ENCODE measurements at places on chromosomes 16 and 17.
A peak's percentile ranks its signal among the peaks of the same experiment; 100 is the strongest.

DNA sequence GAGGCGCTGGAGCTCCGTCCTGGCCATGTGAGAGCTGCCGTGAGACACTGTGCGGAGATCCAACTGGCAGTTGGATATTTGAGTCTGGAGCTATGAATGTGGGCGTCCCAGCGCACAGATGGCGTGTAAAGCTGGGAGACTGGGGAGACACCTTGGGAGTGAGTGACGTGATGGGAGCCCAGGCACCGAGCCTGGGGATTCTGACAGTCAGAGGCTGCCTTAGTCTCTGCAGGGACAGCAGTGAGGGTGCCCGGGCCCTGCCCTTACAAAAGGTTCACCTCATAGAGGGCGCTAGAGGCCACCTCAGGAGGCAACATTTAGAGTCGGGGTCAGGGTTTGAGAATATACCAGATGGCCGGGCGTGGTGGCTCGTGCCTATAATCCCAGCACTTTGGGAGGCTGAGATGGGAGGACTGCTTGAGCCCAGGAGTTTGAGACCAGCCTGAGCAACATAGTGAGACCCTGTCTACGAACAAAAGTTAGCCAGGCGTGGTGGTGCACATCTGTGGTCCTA lies 194.1 kb upstream of the GSE1 start:
- no peak for DNase-seq

DNA sequence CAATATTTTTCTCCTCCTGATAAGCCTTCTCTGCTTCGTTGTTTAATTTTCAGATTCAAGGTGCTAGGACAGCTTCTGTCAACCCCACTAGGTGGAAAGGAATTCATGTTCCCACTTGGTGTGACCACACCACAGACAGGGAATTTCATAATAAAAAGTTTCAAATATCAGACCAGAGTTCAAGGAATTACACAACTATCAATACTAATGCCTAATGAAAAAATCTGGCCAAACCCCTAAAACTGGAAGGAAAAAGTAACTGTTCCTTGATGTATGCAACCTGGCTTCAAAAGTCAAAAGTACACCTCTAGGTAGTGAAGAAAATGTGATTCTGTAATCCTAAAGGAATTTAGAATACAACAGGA lies 87.8 kb upstream of the CORO6 start:
- DNase-seq, result no peak

- no peak for DNase-seq
These were observed 52.6 kb upstream of the DYNLRB2 start for GRCh38 chr16:80488167-80488566.

GRCh38 chr16:89613231-89613953 lies at the start of gene DPEP1:
Gene DPEP1 (plus strand): TSS chr16:89613642. CDS start chr16:89630411, 16,769 bp downstream.
- no peak for DNase-seq

- no peak for DNase-seq
These were observed 32.2 kb downstream of the TEX2 start for GRCh38 chr17:64230791-64231408.

DNA sequence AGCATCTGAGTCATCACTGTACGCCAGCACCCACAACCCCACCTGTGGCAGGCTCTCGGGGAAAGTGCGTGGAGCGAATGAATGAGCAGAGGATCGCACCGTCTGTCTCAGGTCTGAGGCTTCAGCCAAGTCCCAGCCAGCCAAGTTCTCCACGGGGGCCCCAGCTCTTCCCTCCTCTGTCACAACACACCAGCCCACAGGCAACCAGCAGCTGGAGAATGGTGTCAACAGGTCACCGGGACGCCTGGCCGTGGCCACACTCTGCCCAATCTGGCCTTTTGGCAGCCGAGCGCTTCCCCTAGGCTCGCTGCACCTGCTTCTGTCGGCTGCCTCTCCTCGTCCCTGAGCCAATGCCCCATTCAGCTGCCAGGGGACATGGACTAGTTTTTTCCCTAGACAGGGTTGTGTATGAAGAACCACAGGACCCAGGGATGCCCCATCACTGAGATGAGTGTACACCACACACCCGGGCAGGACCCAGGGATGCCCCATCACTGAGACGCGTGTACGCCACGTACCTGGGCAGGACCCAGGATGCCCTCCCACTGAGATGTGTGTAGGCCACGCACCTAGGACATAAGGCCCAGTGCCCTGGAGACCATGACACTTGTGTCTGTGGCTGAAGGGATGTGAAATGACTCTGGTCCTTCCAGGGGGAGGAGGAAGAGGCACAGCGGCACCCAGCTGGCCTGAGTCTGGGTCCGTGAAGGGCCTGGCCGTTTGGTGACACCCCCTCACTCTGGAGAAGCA lies 52.8 kb downstream of the ABR start:
- DNase-seq, result no peak

- peak; percentile 20 for DNase-seq
These were observed 870 bp upstream of the ZC3H7A start for GRCh38 chr16:11797957-11798299.

- no peak for DNase-seq
These were observed 295.3 kb upstream of the MAF start for GRCh38 chr16:79895917-79896203.

DNA sequence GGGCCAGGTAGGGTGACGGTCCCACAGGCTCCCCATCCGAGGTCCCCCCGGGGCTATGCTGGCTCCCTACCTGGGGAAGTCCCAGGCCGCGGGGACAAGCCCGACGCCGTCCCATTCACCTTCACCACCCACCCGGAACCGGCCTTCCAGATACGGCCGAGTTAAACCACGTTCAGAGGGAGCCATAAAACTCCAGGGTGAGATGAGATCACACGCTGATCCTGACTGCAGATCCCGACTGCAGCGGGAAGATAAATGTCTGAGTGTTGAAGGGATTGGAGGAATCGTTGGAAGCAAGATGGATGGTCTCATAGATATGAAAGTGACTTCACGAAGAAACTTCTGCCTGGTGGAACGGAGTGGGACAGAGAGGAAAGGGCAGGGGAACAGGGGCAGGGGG lies 13.6 kb upstream of the C1QTNF8 start:
- DNase-seq, result no peak

DNA sequence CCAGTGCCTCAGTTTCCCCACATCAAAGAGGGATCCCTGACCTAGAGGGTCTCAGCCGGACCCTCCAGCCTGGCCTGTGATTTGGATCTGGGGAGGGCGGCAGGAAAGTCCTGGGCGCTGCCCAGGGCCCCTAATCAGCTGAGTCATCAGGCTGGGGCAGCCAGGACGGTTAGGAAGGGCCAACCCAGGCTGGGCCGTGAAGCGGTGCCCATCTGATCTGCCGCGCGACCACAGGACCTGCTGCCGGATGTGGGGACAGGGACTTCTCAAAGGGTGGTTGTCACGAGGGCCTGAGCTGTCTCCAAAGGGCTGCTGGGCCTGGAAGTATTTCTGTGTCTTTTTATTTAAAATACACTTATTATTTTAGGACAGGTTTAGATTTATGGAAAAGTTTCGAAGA lies 4.4 kb downstream of the TPSAB1 start:
- no peak for DNase-seq

DNA sequence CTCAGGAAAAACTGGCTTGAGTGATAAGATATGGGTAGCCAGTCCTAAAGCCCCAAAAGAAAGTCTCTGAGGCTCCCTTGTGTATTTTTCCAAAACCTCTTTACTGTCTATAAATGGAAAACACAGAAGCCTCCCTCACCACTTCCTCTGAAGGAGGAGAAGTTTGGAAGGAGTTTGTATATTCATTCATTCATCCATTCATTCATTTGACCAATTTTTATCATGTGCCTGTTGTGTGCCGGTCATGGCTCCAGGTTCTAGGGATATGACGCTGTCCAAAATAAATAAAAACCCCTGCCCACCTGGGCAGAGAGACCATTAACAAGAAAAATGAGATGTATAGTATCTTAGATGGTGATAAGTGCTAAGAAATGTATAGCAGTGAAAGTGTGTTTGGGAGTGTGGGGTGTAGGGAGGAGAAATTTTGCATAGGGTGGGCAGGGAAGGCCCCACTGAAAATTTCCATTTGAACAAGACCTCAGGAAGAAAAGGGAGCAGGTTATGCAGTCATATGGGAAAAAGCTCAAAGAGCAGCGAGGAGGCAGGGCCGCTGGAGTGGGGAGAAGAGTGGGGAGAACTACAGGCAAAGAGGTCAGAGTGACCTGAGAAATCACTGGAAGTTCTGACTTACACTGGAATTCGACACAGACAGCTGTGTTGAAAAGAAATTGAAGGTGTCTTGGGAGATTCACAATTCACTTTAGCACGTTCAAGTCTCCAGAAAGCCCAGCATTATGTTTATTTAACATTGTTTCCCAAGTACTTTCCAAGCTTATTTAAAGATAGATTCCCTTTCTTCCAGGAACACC lies 6.1 kb upstream of the WIPI1 start:
- no peak for DNase-seq

DNA sequence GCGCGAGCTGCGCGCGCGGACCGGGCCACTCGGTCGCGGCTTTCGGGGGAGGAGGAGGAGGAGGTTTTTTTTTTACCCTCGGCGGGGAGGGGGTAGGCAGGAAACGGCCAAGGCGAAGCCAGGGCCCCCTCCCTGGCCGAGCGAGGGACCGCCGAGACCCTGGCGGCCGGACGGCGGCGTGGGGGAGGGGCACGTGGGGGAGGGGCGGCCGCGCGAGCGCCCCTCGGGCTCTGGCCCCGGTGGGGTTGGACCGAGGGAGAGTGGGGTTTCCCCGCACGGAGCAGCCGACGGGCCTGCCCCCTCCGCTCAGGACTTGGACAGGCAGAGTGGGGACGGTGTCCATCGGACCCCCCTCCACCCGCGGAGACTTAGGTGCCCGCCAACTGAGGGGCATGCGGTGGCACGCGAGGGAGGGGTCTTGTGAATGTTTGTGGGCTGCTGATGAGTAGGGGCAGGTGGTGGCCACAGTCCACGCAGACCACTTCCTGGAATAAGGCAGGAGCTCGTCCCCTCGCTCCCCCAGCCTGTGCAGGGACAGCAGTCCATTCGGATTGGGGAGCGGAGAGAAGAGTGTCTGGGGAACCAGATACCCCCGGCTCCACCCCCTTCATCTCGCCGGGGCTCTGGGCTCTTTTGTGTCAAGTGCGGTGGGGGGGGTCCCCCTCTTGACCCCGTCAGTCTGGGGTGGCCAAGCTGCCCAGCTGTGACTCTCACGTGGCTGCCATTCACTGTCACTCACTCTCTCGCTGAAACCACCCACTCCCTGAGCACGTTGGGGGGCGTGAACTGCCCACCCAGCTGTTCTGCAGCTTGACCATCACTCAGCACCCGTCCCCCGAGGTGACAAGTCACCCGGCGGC lies 3.0 kb upstream of the CHD3 start:
- DNase-seq, result peak; percentile 31

DNA sequence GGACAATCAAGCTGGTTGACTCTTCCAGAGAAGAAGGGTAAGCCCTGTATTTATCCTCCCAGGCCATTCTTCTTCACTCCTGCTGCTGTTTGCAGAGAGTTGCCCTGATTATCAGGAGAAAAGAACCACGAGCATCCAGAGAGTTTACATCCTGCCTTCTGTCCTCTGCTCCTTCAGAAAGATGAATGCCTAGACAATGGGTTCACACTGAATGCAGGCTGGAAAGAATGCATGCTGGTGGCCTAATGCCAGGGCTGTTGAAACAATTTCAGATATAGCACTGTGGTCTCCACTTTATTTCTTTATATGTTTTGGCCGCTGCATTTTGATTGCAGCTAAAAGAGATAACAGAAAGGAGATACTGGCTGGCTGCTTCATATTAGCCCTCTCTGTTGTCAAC lies 21.2 kb upstream of the HAS3 start:
- no peak for DNase-seq

- no peak for DNase-seq
These were observed 18.4 kb downstream of the BAIAP2 start for GRCh38 chr17:81053041-81053970.

DNA sequence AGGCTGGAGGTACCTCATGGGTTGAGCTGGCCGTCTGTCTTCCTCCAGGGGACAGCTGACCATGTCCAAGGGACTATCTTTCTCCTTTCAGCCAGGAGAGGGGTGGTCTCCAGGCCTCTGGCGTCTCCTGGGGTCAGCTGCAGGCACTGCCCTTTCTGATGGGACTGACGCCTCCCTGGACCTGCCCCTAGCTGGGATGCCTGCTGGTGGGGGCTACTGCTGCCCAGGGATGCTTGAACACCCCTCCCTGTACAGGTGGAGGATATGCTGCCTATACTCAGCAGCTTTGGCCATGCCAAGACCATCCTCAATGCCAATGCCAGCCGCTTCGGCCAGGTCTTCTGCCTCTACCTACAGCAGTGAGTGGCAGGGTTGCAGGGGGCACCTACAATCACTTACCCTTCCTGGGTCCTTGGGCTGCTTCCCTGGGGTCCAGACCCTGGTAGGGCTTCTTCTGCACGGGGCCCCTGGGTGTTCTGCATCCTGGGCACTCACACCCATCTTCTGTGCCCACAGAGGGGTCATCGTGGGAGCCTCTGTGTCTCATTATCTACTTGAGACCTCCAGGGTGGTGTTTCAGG lies 4.2 kb downstream of the MYO15B start:
- no peak for DNase-seq

- no peak for DNase-seq
These were observed 889.8 kb downstream of the CDH8 start for GRCh38 chr16:61146429-61146828.

DNA sequence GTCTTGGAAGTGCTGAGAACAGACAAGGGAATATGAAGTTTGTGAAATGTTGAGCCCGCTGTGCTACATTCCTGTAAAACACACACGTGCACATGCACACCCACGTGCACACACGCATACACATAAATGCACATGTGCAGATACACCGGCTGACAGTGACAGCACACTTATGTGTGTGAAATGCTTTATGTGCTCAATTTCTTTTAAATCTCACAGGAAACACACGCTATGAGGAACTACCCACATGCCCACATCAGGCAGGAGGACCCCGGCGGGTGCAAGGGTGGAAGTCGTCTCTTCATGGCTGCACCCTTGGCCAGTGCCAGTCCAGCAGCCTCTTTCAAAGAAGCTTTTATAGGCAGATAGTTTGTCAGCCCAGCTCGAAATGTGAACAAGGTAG lies 561 bp upstream of the WFDC1 start:
- no peak for DNase-seq

- DNase-seq, result no peak
These were observed 28.3 kb upstream of the ST6GALNAC1 start for GRCh38 chr17:76671912-76672262.

- DNase-seq, result no peak
These were observed 86.4 kb downstream of the FOXL1 start for GRCh38 chr16:86664522-86665318.

- DNase-seq, result no peak
These were observed 41.8 kb downstream of the MRM1 start for GRCh38 chr17:36643086-36643685.

GRCh38 chr17:60720763-60721531 lies 43.3 kb downstream of the BCAS3 start:
- DNase-seq, result peak; percentile 27

- DNase-seq, result no peak
These were observed 28.2 kb downstream of the ATP2C2 start for GRCh38 chr16:84396537-84397008.
